ENCODE measurements at places on chromosomes 13 and 19. TPM values are rescaled to one million over a fixed set of nuclear protein-coding genes. Genes with fewer than 3 reads are reported as not detected.

ZNF540 gene
- 0.81 TPM for total RNA-seq

B3GNT3 gene
- not detected for total RNA-seq

CYP4F11 gene
- total RNA-seq = 0.37 TPM

CYP2F1 gene
- not detected for total RNA-seq

PCSK4 gene
- 0.53 TPM for total RNA-seq

PDS5B gene
- 25.5 TPM for total RNA-seq

ZNF675 gene
- 4.1 TPM for total RNA-seq

IGFL2 gene
- total RNA-seq = not detected
